ENCODE measurements at places on chromosomes 11 and 22. TPM values are rescaled to one million over a fixed set of nuclear protein-coding genes. Genes with fewer than 3 reads are reported as not detected.

SUN2 gene
- total RNA-seq: 101 TPM

NLRP6 gene
- not detected for total RNA-seq

AIFM3 gene
- 0.17 TPM for total RNA-seq

HTR3B gene
- not detected for total RNA-seq

APOL4 gene
- not detected for total RNA-seq

PARVB gene
- total RNA-seq: 37.5 TPM

GLYAT gene
- total RNA-seq: 3.6 TPM

TMEM223 gene
- 15.1 TPM for total RNA-seq

RHOG gene
- total RNA-seq: 5.6 TPM

NEFH gene
- 0.15 TPM for total RNA-seq

TRIM6 gene
- total RNA-seq: 10.4 TPM

APOL5 gene
- total RNA-seq: not detected

ZNF214 gene
- total RNA-seq: 8.4 TPM

ACCSL gene
- total RNA-seq: not detected

BTBD18 gene
- not detected for total RNA-seq

NNMT gene
- 2,593 TPM for total RNA-seq

HEPHL1 gene
- total RNA-seq: 0.69 TPM

YIF1A gene
- 166 TPM for total RNA-seq

MN1 gene
- total RNA-seq: 0.17 TPM

XKR3 gene
- total RNA-seq: 0.15 TPM

TEX12 gene
- total RNA-seq: not detected

CCDC87 gene
- total RNA-seq: 0.35 TPM

UPK3A gene
- total RNA-seq: not detected

APOA4 gene
- total RNA-seq: not detected

PHF21B gene
- not detected for total RNA-seq

SMC1B gene
- not detected for total RNA-seq

APOA1 gene
- not detected for total RNA-seq

ZNF280A gene
- total RNA-seq: not detected

PTPN5 gene
- not detected for total RNA-seq

SYTL2 gene
- total RNA-seq: 133 TPM

ZW10 gene
- total RNA-seq: 24.5 TPM

F2 gene
- total RNA-seq: 1.1 TPM

NTM gene
- total RNA-seq: 0.85 TPM

DYNC2H1 gene
- 10.8 TPM for total RNA-seq

IGF2 gene
- 0.75 TPM for total RNA-seq

BIK gene
- 45.0 TPM for total RNA-seq

RASGRP2 gene
- 0.05 TPM for total RNA-seq

ACRV1 gene
- not detected for total RNA-seq

VPREB1 gene
- not detected for total RNA-seq

MYBPC3 gene
- not detected for total RNA-seq

EHF gene
- total RNA-seq: 43.7 TPM

SLC22A8 gene
- total RNA-seq: not detected

SYT9 gene
- total RNA-seq: not detected

MRGPRX4 gene
- not detected for total RNA-seq

Data from renal cortical epithelial cell (primary cell).